ENCODE measurements at places on chromosomes 3 and 15.
A peak's percentile ranks its signal among the peaks of the same experiment; 100 is the strongest.

DNA sequence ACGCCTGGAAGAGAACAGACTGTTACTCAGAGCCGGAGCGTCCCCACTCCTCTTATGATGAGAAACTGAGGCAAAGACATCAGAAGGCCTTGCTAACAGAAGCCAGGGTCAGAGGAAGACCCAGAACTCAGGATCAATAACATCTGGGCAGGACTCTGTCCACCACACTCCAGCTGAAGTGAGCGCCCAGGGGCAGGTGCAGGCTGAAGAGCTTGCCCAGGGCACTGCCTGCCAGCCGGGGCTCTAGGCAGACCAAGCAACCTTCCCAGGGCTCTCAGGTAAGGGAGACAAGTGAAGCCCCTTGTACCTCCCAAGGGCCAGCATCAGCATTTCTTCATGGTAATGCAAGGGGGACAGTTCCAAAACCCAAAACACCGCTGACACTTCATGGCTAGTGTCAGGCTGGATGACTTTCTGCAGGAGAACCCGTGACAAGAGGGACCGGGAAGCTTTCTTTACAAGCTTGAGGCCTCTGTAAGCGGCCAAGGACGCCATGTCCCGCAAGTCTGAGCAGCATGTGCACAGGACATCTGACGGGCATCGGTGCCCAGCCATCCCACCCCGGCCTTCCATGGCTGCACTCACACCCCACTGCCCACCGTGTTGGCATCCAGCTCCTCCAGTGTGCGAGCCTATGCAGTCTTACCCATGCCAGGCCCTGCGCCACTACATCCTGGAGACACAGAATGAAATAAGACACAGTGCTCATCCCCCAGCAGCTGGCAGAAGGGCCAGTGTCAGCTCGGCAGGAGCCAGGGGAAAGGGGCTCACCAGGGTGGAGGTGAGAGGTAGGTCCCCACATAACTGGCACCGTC lies 14.1 kb downstream of the XXYLT1 start:
- DNase-seq = no peak

DNA sequence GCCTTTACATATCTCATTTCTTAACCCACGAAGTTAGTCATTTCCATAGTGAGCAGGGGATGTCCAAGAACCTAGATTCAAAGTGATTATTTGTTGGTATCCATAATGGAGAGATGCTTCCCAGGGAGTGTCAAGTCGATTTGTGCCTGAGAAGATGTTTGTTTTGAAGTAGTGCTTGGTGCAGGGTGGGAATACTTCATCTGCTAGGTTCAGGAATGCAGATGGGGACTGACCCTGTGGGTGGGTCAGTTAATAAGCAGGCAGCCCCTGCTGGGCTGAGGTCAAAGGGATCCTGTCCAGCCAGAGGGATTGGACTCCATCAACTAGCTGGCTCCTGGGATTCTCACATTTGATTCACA lies 44.1 kb upstream of the VILL start:
- no peak for DNase-seq

DNA sequence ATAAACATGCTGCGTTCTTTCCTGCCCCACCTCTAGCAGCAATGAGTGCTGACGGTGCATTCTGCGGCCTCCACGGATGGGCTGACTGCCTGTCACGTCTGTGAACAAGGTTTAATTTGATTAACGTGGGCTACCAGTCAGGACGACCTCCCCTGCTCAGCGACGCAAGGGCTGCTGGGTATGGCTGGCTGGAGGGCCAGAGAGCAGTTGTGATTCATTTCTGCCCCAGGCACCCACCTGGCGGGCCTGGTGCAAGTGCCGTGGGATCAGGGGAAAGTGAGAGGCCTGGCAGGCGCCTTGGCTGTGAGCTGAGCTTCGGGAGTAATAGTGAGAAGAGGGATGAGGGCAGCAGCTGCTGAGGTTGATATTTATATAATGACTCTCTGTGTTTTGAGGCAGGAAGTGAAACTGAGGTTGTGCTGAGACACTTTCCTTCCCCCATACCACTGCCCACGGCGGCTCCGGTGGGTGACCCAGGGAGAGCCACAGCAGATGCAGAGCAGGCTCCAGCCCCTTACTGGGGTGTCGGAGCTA lies 190.4 kb upstream of the BCL6 start:
- no peak for DNase-seq

GRCh38 chr3:132926098-132926497 lies 112.1 kb upstream of the TMEM108 start:
- no peak for DNase-seq

DNA sequence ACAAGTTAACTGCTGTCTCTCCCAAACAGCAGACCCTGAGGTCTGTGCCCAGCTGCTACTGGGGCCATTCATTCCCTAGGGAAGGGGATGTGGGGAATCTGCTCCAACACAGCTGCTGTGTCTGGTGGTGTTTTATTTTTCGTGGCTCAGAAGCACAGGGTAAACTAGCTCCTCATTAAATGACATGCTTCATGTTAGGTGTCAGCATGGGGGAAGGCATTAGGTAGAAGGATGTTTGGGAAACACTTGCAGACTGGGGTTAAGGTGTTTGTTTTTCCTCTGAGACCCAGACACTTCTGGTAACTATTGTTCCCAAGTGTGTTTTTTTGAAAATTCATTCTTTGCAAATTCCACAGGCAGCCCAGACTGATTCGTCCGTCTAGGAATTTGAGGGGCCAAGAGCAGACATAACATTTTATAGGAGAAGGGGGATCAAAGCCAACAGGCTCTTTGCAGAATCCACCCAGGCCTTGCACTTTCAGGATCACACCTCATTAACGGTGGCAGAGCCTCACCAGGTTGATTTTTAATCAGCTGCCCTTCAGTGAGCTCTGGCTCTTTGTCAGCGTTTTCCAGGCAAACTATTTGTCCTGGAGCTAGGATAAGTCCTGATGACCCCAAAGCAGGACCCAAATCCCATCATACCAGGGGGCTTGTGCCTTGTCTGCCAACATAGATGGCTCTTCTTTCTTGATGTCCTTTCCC lies 65.4 kb upstream of the ITGA11 start:
- DNase-seq = no peak

- no peak for DNase-seq
Observed at GRCh38 chr3:30311781-30312180, 294.6 kb upstream of the TGFBR2 start.

- DNase-seq = peak; percentile 11
Observed at GRCh38 chr15:64634027-64634426, 141.4 kb downstream of the RBPMS2 start.

DNA sequence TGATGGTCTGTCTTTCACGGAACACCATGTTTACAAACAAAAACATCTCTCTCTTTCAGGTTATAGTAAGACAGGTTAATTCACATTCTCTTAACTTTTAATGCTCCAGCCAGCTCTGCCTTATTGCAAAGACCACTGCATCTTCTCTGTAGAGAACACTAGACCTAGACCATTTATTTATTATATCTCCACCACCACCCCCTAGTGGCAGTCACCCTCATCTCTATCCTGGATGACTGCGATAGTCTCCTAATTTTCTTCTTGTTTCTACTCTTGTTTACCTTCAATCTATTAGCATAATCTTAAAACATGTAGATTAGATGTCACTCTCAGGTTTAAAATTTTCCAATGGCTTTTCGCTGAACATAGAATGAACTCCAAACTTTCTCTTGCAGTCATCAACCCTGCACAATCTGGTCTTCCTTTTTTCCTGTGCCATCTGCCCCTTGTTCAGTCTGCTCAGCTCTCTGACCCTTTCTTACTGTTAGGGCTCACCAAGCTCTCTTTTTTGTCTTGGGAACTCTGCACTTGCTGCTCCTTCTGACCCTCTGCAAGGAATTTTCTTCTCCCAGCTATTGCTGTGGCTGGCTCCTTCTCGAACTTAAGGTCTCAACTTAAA lies 155.6 kb downstream of the SQOR start:
- no peak for DNase-seq

GRCh38 chr3:45647148-45647619 lies 42.0 kb upstream of the SACM1L start:
- no peak for DNase-seq

GRCh38 chr3:184039414-184039813 lies 7.9 kb downstream of the HTR3D start:
- DNase-seq = no peak

DNA sequence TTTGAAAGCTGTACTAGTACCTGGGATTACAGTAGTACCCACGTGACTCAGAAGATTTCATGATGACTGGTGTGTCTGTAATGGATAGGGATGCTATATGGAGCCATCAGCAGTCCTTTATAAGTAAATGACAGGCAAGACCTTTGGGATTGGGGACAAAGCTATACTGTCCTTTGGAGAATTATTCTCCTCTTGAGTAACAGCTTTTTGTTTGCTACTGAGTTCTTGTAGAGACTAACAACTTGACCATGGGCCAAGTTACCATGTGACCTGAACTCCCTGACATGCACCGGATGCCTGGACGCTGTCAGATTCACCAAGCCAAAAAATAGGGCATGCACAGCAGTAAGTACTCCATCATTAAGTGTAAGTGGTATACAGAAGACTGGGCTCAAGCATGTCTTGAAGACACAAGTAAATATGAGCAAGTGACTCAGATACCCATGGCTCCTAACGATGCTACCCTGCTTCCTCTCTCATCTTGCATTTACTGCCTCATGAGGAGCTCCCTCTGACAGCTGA lies 12.9 kb downstream of the SEC11A start:
- no peak for DNase-seq

- no peak for DNase-seq
Observed at GRCh38 chr3:138289260-138289659, 40.4 kb downstream of the NME9 start.

Measured in activated CD4-positive, alpha-beta T cell treated with anti-CD3 and anti-CD28 coated beads, Interleukin-2, amount 50 U/mL, for 1 hour (primary cell).